ENCODE measurements at places on chromosomes 5 and 9.

DNA sequence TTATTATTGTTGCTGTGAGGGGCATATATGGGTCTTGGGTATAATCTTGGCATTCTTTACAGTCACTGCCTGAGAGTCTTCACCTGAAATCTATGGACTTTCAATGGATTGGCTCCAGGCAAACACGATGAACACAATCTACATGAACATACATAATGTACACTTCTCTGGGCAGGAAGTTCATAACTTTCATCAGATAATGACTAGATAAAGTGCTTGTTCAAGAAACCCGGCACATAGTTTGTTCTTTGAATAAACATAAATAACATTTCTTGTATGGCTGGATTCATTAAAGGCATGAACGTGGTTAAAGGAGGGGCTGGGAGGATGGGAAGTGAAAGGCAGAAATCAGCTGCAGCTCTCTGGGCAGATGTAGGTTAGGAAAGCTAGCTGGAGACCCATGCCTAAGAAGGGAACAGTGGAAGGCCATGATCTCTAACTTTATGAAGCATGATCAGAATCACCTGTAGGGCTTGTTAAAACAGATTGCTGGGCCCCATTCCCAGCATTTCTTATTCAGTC lies 306.9 kb upstream of the EFNA5 start:
- no peak for DNase-seq

GRCh38 chr5:116237917-116238500 lies 153.2 kb downstream of the COMMD10 start:
- no peak for DNase-seq

DNA sequence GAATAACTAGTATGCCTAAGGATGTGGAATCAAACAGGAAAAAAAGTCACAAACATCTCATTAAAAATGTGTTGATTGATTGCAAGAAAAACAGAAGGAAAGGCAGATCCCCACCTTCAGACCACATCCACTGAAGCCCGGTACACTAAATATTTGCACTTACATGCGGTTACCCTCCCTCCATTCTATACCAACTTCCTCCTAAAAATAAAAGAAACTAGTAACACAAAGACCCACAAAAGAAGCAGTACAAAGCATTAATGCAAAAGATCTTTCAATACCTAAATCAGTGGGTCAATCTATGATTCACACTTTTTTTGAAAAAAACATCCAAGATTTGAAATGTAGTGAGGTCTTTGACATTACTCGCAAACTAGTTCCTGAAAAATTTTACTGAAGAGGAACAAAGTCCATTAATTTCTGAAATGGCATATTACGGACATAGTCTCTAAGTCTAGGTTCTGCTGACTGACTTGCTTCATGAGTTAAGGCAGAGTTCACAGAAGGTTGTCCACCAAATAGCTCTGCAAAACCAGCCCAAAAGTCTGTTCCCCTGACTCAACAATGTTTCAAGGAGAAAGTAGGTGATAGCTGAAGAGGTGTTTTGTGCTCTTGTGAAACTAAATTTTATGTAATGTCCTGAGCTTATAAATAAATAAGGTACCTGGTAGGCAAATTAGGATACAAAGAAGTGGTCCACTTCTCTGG lies 100.7 kb downstream of the PAM start:
- no peak for DNase-seq

DNA sequence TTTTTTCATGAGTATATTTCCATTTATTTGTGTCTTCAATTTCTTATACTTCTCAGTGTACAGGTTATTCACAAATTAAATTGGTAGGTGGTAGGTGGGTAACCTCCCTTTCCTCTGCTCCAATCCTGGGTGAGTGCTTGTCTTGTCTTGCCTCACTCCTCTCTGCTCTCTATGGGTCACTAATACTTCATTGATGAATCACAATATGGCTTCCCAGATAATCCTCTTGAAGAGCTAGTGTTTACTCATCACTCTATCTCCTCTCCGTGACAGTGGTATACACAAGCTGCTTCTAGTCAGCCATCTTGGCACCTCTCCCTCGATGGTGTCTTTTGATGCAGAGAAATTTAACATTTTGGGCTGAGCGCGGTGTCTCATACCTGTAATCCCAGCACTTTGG lies 331.8 kb upstream of the NMUR2 start:
- DNase-seq = no peak

DNA sequence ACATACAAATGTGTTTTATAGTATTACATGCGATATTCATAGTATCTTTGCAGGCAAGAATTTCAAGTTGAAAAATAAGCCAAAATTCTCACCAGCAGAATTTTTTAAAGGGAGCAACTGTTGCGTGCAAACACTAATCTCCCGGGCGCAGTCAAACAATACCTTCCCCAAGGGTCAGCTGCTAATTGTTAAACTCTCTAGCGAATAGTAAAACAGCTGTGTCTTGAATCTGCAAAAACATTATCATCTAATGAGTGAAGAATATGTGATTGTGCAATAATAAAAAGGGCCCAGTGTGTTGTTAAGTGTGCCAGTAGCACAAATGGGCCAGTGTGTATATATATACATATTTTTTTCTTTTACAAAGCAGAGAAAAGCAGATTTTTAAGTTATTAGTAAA lies 131.4 kb downstream of the CCDC192 start:
- DNase-seq = no peak

DNA sequence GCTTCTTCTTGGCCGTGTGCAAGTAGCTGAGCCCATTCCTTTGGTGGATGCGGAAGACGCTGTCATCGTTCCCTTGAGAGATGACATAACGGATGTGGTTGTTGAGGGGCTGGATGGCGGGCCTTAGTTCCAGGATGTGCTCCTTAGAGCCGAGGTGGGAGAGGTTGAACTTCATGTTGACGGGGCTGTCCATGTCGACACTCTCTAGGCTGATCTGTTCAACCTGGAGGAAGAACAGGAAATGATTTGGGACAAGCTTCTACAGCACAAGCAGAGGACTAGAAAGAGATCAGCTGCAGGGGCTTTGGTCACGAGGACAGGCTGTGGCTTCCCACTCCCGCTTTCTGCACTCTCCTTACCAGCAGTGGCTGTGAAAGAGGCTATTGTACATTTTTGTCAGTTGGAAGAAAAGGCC lies 176.0 kb downstream of the SLC12A2 start:
- DNase-seq = no peak

DNA sequence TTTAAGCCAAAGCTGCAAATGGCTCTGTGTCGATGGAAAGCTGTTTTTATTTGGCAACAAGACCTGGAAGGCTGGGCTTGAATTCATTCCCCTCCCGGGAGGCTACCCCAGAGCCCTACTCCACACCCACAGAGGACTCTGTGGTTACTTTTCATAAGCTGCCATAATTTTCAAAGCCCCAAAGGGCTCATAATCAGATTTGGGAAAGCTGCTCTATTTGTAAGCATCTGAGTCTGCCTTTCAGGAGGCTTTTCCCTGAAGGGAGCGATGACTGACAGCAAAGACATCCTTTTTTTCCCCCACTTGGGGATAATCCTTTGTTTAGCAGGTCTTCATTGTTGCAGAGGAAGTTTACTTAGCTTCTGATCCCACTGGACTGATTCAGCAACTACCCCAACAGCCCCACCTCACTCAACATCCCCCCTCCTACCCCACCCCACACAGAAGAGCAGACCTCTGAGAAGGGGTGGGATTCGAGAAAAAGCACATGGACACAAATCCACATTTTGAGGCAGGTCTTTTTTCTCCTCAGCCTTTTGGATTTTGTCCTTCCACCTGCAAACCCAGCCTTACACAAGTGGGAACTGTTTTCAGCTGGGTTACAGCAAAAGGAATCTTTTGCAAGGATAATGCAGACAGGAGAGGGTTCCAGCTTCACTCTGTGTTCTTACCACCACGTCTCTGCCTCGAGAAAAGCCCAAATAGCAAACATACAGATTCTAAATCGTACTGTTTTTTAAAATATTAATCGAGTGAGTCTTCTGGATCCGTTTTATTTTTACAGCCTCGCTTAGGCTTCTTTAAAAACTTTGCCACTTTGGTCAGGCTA lies 244.4 kb upstream of the TUT7 start:
- DNase-seq = no peak

GRCh38 chr5:151672516-151672915 lies 14.2 kb downstream of the SPARC start:
- DNase-seq = no peak

DNA sequence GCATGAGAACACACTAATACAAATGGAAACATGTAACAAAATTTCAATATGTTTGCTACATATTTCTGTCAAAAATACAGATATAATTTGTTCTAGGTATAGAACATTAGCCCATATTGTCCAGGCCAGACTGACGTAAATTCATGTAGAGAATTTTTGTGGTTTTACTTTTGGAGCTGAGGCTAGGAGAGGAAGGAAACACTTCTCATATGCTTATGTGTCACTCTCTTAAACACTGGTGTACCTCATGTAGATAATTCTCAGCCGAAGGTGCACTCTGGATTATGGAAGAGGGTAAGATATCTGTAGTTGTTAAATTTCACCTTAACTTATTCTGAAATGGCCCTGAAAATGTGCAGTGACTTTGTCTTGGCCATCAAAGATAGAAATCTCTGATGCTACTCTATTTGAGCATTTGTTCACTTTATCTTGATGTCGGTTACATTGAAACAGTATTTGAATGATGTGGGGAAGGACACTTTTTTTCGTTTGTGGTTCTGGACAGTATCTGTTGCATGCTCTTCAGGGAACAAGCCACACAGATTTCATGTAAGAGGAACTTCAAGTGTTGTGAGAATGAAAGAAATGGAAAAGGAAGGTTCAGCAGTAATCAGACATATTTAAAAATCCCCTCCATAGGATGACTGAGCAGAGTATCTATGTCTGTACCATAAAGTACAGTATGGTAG lies 202.7 kb downstream of the SPATA31D1 start:
- DNase-seq = no peak

Data from amniotic stem cell (primary cell).